Putamen (tissue), 1 donor: ENCODE measurements at places on chromosomes 1 and 21.

DNA sequence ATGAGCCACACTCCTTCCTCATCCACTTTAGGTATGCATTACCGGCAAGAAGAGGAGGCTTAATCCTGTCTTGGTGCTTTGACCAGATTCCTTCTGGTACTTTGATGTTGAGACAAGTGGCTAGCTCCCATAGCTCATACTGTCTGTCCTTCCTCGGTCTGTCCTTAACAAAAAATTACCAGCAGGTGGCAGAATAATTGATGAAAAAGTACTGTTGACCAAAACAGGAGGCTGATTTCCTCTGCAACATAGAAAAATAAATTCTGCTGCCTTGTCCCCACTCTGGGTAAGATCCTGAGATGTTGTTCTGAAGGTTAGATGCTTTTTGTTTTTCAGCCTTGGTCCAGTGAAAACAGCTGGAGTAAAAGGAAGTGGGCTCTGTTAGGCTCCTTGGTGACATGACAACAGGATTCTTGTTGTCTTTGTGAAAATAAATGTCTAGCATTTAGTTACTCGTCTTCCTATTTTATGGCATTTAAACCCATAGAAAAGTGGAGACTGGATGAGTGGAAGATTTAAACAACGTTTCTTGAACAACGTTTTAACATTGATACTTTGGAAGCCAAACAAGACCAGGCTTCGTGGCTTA, 11.2 kb upstream of the HJV start:
- DNase-seq: peak; percentile 51

- DNase-seq: no peak
Measured at GRCh38 chr1:56146449-56146848, 432.9 kb downstream of the PLPP3 start.

- no peak for DNase-seq
Measured at GRCh38 chr1:97824624-97825023, 96.2 kb downstream of the DPYD start.

- DNase-seq: no peak
Measured at GRCh38 chr1:29230204-29230552, 556 bp downstream of the MECR start.

- DNase-seq: no peak
Measured at GRCh38 chr1:198725090-198725489, 86.2 kb downstream of the PTPRC start.

GRCh38 chr1:178345238-178345637, 151.5 kb downstream of the CLEC20A start:
- DNase-seq: no peak

- DNase-seq: no peak
Measured at GRCh38 chr1:58251430-58252073, 295.0 kb downstream of the OMA1 start.

DNA sequence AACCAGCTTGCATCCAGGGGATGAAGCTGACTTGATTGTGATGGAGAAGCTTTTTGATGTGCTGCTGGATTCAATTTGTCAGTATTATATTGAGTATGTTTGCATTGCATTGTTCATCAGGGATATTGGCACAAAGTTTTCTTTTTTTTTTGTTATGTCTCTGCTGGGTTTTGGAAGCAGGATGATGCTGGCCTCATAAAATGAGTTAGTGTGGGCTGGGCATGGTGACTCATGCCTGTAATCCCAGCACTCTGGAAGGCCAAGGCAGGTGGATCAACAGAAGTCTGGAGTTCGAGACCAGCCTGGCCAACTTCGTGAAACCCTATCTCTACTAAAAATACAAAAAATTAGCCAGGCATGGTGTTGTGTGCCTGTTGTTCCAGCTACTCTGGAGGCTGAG, 8.6 kb downstream of the OR2L3 start:
- DNase-seq: no peak

DNA sequence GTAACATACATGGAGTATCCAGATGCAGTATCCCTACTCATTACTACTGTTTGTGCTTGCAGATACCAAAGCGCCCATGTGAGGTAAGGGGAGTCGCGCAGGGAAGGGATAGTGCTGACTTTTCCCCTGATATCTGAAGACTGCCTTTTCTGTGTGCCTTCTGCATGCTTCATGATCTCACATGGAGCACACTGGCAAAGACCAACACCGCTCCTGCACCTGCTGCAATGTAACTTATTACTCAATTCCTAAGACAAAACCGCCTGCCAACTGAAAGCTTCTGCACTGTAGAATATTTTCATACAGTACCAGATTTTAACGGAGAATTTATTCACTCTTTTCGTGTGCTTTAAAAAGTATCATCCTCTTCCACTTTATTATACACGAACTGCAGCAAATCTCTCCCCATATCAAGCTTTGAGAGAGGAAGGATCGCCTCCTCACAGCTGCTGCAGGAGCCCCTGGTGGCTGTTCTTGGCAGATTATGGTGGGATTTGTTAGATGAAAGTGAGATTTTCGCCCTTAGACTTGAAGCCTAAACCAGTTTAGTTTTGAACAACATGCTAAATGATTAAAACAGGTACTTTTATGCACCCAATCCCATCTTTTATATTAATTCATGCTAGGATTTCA, 99.1 kb downstream of the PTPN14 start:
- DNase-seq: no peak
